ENCODE measurements at places on chromosomes 6 and 20. TPM values are rescaled to one million over a fixed set of nuclear protein-coding genes. Genes with fewer than 3 reads are reported as not detected.

DNA sequence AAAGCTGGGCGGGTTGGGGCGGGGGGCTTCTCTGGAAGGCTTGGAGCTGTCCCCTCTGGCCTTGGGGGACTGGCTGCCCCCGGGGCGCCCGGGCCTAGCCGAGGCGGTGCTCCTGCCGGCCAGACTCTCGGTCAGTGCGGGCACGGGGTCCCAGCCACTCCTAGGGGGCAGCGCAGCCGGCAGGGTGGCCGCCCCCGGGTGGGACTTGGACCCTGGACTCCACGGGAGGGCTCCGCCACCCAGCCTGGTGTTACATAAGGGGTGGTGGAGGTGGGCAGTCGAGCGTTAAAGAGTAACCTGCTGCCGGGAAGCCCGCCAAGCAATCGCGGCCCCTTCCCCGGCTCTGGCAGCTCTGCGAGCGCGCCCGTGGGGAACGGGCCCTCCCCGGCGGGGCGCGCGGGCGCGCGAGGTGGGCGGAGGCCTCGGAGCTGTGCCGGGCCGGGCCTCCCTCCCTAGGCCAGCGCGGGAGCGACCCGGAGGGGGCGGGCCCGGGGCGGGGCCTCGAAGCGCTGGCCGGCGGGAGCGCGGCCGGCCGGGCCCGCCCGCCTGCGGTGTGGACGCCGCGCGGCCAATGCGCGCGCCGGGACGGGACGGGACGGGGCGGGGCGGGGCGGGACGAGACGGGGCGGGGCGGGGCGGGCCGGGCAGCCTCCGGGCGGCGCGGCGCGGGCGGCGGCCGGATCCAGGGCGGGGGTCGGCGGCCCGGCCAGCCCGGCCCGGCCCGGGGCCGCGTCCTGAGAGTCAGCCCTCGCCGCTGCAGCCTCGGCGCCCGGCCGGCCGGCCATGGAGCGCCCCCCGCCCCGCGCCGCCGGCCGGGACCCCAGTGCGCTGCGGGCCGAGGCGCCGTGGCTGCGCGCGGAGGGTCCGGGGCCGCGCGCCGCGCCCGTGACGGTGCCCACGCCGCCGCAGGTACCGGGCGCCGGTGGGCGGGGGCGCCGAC is at the start of gene SLC2A4RG:
SLC2A4RG (plus strand) TSS at position 647 of the 940 bp plus-strand sequence; CDS start at position 784, 137 bp downstream.
- DNase-seq = peak; percentile 81

TNFRSF21 gene
- total RNA-seq = 4.3 TPM

PPP1R3G gene
- 0.38 TPM for total RNA-seq

OR2H1 gene
- total RNA-seq = not detected

PNPLA1 gene
- total RNA-seq = 28.9 TPM

DNA sequence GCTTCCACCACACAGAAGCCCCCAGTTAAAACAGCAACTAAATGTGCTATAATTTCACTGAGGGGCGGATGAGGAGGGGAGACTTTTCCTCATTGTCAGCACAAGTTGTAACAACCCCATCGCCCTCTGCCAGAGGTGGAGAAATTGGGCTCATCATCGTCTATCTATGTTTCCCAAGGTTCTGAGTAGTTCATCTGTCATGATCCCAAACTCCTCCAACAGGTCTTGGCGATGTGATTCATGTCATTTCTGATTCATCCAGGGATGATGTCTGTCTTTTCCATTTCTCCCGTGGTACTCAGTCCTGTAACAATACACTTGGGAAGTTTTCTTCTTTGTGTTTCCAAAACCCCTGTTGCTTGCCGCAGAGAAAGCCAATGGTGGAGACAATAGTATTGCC is 51.0 kb downstream of the TFAP2A start:
- no peak for DNase-seq

- DNase-seq = no peak
Measured at GRCh38 chr6:161200610-161201370, 73.1 kb downstream of the AGPAT4 start.

GRCh38 chr20:50267041-50267865 is 76.6 kb downstream of the CEBPB start:
- DNase-seq = peak; percentile 91

GRCh38 chr20:50029083-50029696 is 46.4 kb downstream of the SNAI1 start:
- DNase-seq = no peak

PRSS16 gene
- total RNA-seq = 17.1 TPM

DDR1 gene
- total RNA-seq = 178 TPM

KCNS1 gene
- total RNA-seq = 5.5 TPM
